ENCODE measurements at places on chromosomes 3 and 15.

DNA sequence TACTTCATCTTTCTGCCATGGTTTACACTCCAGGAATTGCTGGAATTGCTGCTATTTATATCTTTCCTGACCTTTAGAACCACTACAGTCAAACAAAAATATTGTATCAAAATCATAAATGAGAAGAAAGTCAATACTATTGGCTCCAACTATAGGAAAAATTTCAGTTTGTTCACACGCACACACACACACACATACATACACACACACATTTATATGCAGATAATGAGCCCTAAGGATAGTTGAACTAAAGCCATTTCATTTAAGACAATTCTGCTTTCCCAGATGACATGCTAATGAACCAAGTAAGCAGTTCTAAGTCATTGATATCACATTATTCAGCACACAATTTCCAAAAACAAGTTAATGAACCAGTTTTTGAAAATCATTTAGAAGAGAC is 627.3 kb downstream of the PLOD2 start:
- DNase-seq, result no peak

DNA sequence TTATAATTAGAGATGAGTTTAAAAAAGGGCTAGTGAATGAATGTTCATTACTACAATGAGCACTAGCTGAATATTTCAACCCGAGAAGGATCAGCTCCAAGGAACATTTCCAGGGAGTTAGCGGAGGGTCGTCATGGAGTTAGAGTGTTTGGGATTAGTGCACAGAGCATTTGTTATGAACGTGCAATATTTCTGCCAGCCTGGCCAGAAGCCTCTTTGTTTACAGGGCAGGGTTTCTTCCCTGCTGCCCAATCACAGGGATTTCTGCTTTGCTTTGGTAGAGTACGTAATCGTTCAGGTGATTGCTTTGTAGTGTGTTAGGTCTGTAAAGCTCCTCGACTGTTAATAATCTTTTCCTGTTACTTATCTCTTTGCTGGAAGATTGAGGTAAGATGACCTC is 5.9 kb downstream of the CGNL1 start:
- no peak for DNase-seq

DNA sequence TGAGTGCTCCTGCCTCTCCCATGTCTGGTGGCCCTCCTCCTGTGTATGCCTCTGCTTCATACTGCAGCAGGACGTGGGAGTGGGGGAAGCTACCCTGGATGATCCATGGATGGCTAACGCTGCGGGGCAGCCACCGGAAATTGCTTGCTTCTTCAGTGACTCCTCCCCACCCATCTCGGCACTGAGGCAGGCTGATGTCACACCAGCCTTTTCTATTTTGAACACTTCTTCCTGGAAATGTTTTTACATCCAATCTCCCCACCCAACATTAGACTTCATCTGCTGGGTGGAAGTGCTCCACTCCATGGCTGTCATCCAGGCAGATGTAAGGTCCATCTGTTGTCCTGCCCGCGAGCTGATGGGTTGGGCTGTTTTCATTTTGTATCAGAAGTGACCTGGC is 58.9 kb upstream of the MUC13 start:
- DNase-seq, result no peak

- no peak for DNase-seq
Observed at GRCh38 chr15:83053151-83053550, 13.9 kb downstream of the BTBD1 start.

DNA sequence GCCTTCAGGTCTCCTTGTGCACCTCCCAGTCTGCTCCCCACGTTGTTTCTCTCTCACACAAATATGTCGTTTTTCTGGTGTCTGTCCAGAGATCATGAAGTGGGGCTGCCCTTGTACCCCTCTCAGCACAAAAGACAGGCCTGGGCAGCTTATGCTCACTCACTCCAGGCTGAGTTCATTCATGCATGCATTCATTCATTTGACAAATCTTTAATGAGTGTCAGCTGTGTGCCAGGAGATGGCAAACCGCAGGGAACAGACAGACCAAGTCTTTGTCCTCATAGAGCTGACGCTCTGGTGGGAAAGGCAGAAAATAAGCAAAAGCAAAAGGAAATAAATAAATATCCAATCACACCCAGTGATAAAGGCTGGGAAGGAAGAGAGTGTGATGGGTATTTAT is 7.6 kb upstream of the TRH start:
- no peak for DNase-seq

GRCh38 chr3:42900226-42901072 is 5.5 kb upstream of the ZNF662 start:
- no peak for DNase-seq

- no peak for DNase-seq
Observed at GRCh38 chr15:31799319-31799714, 231.0 kb upstream of the CHRNA7 start.

- no peak for DNase-seq
Observed at GRCh38 chr15:67397139-67397538, 123.8 kb upstream of the C15orf61 start.

DNA sequence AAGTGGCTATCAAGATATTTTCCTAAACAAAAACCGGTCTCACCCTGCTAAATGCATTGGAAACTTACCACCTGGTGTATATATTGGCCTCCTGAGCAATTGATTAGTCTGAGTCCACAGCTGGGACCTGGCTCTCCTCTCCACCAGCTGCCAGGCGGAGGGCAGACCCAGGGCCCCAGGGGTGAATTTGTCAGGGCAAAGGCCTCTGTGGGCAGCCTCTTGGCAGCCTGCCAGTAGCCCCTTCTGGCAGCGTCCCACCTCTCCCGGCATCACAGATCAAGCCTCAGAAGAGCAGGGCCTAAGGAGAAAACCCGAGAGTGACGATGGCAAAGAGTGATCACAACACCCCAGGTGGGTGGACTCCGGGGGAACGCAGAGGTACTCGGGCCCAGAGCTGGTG is 43.0 kb upstream of the IDH2 start:
- no peak for DNase-seq

DNA sequence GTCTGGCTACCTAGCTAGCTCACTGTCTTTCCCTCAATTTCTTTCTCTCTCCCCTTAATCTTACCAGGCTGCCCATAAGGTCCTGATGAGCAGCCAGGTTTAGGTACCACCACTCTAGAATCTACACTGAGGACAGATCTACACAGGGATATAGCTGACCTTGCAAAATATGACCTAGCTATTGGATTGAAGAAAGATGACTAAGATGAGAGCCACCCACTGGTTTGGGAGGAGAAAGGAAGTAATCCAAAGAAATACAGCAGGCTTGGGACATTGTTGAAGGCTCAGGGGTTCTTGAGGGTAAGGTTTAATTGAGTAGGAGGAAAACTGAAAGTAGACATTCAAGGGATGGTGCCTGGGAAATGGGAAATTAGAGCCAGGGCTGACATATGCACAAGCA is 142.0 kb upstream of the TMC3 start:
- no peak for DNase-seq

DNA sequence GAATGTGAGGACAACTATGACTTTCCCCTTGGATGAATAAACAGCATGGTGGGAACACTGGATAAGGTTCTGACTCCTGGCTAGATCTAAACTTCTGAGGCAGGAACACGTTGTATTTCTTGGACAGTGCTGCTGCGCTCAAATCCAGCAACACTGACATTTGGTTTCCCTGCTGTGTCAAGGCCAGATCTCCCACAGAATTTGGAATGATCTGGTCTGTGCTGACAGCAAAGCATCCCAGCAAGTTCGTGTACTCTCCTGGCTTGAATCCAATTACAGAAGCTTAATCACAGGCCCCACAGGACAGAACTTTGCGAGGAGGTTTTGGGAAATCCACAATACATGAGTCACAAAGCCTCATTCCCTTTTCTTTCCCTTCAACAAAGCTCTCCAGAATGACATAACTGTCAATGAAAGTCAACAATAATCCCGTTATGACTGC is 92.5 kb downstream of the ADAMTS9 start:
- no peak for DNase-seq

Data from activated CD8-positive, alpha-beta memory T cell treated with anti-CD3 and anti-CD28 coated beads, Interleukin-2, amount 50 U/mL, for 48 hours (primary cell).